SW480 (cell line): ENCODE measurements at places on chromosomes 12 and 14.

GRCh38 chr12:105480162-105480561, 149.7 kb downstream of the C12orf75 start:
- no peak for DNase-seq

DNA sequence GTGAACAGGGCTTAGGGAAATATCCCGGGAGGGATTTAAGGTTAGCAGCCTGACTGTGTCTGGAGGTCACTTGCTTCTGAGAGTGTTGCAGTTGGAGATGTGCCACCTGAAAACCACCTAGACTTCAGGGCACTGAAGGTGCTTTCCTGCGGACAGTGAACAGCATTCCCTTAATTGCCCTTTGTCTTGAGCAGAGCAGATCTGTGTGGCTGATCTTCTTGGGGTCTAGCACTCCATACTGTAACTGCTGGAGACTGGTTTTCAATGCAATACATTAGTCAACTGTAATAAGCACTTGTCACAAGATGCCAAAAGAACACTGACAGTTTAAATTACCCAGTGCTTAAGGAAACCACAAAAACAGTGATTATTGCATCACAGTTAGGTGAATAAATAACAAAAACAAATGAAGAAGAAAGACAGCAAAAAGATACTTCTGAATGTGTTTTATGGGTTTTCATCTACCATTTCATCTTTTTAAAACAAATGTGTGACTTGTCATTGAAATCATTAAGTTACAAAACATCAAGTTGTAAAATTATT, 111.8 kb downstream of the PRIMA1 start:
- no peak for DNase-seq

- DNase-seq, result no peak
Measured at GRCh38 chr12:6364044-6364374, 11.4 kb downstream of the SCNN1A start.

DNA sequence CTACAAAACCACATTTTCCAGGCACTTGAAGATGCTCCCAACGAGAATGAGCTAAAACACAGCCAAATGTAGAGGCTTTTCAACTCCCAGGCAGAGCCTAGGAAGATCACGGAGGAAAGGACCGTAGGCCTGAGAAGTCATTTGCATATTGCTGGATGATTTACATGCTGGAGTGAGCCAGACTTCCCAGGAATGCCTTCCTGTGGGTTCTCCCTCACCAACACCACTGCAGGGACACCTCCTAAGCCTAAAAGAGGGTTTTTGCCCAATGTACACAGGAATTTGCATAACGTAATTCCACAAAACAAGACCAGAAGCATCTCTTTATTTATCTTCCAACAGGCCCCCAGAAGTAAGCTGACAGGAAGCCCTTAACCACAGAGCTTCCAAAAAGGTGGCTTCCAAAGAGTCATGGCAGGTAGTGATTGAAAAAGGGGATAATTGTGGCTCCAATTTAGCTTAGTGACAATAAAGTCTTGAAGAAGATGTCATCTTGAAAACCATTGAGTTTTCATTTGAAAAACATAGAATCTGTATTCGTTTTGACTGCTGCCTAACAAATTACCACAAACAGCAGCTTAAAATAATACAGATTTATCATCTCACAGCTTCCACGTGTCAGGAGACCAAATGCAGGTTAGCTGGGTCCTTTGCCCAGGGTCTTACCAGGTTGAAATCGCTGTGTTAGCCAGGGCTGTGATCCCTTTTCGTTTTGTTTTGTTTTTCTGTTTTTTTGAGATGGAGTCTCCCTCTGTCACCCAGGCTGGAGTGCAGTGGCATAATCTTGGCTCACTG, 116.2 kb downstream of the EGLN3 start:
- no peak for DNase-seq

DNA sequence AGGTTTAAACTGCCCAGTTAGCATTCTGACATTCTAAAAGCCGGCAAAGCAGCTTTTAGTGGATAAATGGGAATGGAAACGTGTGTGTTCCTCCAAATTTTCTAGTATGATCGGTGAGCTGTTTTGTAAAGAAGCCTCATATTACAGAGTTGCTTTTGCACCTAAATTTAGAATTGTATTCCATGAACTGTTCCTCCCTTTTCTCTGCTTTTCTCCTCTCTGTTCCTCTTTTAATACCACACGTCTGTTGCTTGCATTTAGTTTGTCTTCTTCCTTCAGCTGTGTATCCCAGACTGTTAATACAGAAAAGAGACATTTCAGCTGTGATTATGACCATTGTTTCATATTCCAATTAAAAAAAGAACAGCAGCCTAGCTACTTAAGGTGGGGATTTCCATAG, 10.7 kb downstream of the DYRK2 start:
- DNase-seq, result no peak

DNA sequence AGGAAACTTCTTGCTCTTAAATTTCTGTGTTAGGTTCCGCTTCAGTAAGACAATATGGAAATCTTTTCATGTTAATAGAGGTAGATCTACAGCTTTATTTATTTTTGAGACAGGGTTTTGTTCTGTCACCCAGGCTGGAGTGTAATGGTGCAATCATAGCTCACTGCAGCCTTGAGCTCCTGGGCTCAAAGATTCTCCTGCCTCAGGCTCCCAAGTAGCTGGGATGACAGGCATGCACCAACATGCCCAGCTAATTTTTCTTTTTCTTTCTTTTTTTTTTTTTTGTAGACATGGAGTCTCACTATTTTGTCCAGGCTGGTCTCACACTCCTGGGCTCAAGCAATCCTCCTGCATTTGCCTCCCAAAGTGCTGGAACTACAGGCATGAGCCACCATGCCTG, 70.1 kb downstream of the DAO start:
- DNase-seq, result no peak
